ENCODE measurements at places on chromosomes 2 and 18. TPM values are rescaled to one million over a fixed set of nuclear protein-coding genes. Genes with fewer than 3 reads are reported as not detected.

- peak; percentile 74 for DNase-seq
Observed at GRCh38 chr2:88159955-88160415, 10.2 kb upstream of the THNSL2 start.

- no peak for DNase-seq
Observed at GRCh38 chr2:15251753-15252152, 309.4 kb downstream of the NBAS start.

Gene FSHR
- not detected for total RNA-seq

Gene HOXD13
- total RNA-seq = 0.07 TPM

DNA sequence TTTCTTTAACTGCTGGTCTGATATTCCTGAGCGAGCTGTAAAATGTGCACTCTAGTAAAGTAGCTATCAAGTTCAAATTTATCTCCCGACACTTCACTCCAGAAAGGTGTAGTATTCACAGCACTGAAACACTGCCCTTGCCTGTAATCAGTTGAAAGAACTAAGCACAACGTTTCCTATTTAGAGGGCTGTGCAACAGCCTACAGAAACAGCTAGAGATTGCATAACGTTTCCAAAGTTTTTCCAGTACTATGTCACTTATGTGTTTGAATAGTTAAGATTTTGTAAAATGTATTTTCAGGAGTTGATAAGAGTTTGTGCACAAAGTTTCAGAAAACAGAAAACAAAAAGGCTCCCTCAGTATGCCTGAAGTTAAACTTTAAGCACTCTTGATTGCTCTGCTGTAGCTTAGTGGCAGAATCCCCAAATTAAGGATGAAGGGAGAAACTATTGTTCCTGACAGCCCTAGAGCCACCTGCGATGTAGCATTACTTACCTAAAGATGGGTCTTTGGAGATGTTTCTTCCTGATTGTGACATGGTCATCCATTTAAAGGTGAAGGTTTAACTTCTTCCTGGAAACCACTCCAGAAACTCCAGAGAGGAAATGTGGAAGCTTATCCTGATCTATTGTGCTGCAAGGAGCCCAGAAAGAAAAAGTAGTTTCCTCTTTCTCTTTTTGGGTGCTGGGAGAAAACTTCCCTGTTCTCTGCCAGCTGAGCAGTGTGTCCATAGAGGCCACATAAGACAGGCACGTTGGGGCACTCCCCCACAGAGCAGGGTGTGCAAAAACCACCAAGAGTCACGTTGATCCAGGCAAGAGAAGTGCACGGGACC is 536 bp downstream of the PDE1A start:
- DNase-seq = no peak

Data from H7 (cell line).